ENCODE measurements at places on chromosomes 5 and 9.

- DNase-seq = no peak
Observed at GRCh38 chr9:78013934-78014333, 17.7 kb downstream of the GNAQ start.

DNA sequence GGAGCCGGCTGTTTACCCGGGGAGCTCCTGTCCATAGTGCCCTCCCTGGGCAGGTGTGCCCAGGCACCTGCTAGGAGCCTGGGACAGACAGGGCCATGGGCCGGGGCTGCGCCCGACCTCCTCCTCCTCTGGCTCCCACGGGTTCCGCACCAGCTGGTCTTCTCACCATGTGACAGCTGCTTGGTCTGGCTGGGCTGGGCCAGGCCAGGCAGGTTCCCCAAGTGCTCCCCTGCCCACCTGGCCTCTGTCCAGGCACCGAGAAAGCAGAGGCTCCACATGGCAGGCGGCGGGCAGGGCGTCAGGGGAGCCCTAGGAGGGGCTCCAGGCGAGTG lies 60.0 kb downstream of the OLFM1 start:
- no peak for DNase-seq

GRCh38 chr9:71819115-71819739 lies 50.9 kb upstream of the CEMIP2 start:
- no peak for DNase-seq

DNA sequence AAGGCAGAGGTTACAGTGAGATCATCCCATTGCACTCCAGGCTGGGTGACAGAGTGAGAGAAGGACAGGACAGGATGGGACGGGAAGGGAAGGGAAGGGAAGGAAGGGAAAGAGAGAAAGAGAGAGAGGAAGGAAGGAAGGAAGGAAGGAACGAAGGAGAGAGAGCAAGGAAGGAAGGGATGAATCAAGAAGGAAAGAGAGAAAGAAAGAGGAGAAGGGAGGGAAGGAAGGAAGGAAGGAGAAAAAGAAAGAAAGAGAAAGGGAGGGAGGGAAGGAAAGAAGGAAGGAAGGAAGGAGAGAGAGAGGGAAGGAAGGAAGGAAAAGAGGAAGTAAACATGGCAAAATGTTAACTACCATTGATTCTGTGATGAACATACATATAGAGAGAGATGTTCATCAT lies 28.8 kb downstream of the SGTB start:
- DNase-seq = no peak

DNA sequence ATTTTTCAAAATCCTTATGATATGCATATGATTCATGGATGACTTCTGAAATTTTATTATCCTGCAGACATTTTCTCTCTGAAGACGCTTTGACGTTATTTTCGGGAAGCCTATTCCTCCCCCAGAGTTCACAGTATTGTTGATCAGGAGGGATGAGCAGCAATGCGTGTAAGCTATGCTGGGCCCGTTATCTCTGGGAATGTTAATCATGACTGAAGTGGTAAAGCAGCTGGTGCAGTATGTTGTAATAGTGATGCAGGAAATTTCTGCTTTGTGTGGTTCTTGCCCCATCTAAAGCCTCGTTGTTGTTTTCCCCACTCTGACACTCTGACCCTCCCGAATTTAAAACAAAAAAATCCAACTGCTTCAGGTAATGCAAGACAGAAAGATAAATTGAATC lies 1797.8 kb upstream of the WWC1 start:
- no peak for DNase-seq

- DNase-seq = no peak
Observed at GRCh38 chr9:20512106-20512505, 110.2 kb downstream of the MLLT3 start.

DNA sequence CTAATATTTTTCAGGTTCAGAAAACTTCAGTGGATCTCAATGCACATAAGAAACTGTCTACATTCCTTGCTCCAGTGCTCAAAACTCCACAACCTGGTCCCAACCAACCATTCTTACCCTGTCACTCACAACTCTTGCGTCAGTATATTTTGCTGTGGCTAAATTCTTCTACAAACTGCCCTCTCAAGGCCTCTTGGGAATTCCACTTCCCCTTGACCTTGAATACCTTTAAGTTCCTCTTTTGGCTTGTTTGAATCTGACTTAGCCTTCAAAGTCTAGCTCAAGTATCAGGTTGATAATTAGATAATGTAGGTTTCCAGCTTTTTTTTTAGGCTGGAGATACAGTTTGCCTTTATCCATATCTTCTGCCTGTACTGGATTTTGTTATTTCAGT lies 128.3 kb downstream of the SLF1 start:
- DNase-seq = no peak

DNA sequence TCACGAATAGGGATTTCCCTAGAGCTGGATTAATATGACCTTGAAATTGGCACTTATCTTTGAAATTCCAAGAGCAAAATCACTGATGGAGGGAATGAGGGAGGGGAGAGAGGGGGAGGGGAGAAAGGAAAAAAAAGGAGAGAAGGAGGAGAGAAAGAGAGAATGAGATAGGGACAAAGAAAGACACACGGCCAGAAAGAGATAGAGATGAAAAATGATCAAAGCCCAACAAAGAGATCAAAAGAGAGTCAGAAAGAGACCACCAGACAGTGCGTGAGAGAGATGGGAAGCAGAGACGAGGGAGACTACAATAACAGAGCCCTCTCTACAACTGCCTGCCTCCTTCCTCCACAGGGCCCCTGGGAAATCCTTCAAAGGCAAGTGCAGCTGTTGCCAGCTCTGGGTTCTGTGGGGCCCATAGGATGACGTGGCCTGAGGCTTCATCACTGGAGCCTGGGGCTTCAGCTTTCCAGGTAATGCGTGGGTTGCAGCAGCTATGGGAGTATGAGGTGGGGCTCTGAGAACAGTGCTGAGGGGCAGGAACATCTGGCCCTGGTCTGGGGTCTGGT lies 58.3 kb upstream of the SHB start:
- no peak for DNase-seq

DNA sequence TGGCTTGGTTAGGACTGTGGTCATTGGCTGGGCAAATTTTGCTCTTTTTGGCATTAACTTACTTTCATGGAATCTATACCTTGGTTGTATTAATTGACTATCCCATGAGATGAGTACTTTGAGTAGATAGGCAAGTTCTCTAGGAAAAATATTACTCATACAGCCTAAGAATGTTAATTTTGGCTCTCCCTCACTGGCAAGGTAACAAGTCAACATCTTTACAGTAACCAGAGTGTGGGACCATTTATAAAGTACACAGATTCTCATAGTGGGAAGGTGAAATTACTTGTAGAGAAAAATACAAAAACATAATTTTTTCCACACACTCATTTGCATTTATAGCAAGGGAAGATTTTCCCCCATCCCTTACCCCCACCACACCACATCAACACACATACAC lies 154.6 kb upstream of the ZNF608 start:
- DNase-seq = no peak

DNA sequence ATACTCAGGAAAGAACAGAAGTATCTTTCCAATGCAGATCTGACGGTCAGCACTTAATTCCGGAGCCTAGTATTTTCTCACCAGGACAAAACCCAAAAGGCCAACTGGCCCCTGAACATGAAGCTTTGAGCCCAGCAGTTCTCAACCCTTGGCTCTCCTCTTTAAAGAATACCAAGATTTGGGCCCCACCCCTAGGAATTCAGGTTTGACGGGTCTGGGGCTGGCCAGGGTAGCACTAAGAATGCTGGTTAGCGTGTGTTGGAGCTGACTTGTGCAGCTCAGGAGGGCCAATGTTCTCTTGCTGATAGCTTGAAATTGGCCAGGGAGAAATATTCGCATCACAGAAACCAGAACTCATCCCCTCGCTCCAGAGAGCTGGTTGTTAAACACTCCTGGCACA lies 88.3 kb upstream of the PTCH1 start:
- no peak for DNase-seq

DNA sequence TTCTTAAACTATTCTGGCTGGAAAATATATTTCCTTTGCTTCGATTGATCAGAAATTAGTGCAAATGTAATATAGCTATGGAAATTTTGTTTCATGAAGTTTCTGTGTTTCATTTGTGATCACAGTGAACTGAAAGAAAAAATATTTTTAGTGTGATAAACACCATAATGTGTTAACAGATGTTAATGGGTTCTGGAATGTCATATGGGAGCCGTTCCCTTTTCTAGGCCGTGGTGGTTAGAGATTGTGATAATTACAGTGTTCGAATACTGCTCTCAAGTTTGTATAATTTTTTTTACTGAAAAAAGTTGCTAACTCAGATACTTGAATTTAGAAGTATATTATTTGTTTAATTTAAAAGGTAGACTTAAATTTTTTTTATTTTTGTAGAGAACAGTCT lies 19.3 kb downstream of the GAPVD1 start:
- no peak for DNase-seq

DNA sequence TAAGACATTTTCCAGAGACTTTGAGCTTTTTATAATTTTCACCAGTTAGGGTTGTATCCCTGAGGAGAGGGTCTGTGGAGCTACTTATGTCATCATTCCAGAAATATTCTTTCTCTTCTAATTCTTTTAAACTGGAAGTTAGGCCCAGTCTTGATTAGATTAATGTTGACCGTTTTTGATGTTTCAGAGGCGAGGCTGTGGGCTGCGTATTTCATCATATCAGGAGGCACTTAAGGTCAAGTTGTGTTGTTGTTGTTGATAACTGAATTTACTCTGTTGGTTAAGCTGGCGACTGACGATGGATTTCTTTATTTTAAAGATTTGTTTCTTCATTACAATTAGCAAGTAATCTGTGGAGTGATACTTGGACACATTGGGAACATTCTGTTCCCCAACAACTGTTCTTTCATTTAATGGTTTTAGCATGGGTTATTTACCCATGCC lies 20.1 kb downstream of the IPO11 start:
- no peak for DNase-seq

DNA sequence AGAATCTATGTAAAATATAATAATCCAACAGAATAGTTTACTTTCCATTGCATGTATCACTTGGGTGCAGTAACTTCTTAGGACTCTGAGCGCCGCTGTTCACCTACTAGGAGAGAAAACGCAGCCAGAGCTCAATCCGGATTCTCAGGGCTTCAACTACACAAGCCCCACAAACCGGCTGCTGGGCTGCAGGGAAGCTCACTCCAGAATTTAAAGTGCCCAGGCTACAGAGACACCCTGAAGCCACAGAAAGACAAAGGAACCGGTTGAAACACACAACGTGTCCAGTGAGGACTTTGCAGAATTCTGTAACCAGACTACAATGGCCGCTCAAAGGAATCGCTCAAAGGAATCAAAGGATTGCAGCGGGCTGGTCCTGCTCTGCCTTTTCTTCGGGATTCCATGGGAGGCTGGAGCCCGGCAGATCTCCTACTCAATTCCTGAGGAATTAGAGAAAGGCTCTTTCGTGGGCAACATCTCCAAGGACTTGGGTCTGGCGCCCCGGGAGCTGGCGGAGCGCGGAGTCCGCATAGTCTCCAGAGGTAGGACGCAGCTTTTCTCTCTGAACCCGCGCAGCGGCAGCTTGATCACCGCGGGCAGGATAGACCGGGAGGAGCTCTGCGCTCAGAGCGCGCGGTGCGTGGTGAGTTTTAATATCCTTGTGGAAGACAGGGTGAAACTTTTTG lies at the start of gene PCDHGA10:
PCDHGA10 (plus strand) TSS at position 134 of the 686 bp plus-strand sequence; CDS start at position 323, 189 bp downstream.
- no peak for DNase-seq

GRCh38 chr5:107631805-107632362 lies 38.9 kb downstream of the EFNA5 start:
- no peak for DNase-seq

GRCh38 chr5:55416306-55416705 lies 108.5 kb downstream of the MTREX start:
- DNase-seq = no peak

DNA sequence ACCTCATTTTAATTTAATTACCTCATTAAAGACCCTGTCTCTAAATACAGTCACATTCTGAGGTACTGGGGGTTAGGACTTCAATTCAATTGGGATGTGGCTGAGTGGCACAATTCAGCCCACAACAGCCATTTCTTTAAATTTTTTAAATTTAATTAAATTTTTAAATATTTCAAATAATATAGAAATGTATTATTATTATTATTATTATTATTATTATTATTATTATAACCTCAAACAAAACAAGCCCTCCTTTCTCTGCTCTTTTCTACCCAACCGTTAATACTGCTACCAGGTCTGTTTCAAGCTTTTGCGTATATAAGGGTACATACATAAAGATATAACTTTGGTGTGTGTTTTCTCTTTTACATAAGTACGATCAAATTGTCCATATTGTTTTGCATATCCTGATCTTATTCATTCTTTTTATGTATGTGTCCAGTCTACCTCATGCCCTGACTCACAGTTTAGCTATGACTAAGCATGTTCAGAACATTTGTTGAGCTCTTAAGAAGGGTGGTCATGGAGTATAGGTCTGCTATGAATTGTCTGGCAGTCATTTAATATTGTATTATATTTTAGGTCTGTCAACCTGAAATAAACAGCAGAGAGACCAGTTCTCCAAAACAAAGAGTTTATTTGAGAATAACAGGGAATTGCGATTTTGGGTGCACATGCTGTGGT lies 16.1 kb upstream of the RAB14 start:
- DNase-seq = no peak

- no peak for DNase-seq
Observed at GRCh38 chr5:58369513-58370190, 90.2 kb downstream of the PLK2 start.

- no peak for DNase-seq
Observed at GRCh38 chr9:110355911-110356310, 18.2 kb upstream of the TXNDC8 start.

GRCh38 chr5:134580001-134580460 lies 52.6 kb downstream of the SAR1B start:
- no peak for DNase-seq

DNA sequence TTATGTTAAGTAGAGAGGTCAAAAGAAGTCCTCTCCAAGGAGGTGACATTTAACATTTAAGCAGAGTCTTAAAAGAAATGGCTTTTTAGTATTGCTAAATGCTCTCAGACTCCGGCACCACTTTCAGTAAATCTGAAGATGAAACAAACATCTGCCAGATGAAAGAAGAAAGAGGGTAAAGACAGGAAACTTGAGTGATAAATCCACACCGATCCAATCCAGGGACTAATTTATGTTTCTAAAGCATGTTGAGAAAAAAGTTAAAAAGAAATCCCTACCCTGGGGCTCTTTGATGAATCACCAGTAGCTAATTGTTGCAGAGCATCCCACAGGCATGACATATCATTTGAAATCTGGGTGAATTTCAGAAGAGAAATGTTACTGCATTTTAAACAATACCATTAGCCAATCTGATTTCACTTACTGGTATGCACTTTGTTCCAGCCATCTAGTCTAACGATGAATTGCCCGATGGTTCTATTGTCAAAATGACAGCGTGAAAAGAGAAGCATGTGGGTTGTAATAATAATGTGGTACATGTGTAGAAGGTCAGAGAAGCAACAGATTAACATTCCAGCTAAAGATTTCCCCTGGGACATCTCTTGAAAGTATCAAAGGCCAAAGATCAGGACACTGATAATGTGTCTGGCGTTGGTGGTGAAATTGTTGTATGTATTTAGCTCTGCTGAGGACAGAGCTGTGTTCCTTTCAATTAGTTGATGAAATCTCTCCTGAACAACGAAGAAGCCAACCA lies 485.7 kb downstream of the CSNK1G3 start:
- DNase-seq = no peak

- DNase-seq = no peak
Observed at GRCh38 chr5:162990856-162991497, 446.4 kb upstream of the CCNG1 start.

GRCh38 chr5:27639005-27639612 lies 600.7 kb upstream of the CDH9 start:
- DNase-seq = no peak

GRCh38 chr5:93611273-93611975 lies 28.4 kb downstream of the NR2F1 start:
- no peak for DNase-seq

GRCh38 chr9:33170464-33171415 lies 3.6 kb upstream of the B4GALT1 start:
- DNase-seq = peak; percentile 20
